ENCODE measurements at places on chromosomes 2 and 18.

- no peak for DNase-seq
Measured at GRCh38 chr2:162475661-162476060, 131.7 kb downstream of the GCA start.

- no peak for DNase-seq
Measured at GRCh38 chr2:69499966-69500365, 62.7 kb upstream of the NFU1 start.

GRCh38 chr2:150624001-150624401 lies 136.5 kb upstream of the RND3 start:
- DNase-seq = no peak

DNA sequence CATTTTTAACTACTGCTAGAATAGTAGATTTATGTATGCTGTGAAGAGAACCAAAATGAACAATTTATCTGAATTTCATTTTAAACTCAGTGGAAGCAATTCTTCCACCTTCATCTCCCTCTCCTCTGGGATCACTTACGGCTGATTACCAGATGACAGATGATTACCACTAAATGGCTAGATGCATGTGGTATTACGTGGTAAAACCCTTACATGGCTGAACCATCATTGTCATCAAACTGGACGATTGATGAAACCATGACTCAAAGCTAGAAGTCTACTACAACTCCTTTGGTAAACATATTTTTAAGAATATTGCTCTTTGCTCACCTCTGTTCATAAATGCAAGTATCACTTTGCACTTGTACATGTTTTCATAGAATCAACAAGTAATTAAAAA lies 48.5 kb upstream of the DOCK10 start:
- DNase-seq = no peak

DNA sequence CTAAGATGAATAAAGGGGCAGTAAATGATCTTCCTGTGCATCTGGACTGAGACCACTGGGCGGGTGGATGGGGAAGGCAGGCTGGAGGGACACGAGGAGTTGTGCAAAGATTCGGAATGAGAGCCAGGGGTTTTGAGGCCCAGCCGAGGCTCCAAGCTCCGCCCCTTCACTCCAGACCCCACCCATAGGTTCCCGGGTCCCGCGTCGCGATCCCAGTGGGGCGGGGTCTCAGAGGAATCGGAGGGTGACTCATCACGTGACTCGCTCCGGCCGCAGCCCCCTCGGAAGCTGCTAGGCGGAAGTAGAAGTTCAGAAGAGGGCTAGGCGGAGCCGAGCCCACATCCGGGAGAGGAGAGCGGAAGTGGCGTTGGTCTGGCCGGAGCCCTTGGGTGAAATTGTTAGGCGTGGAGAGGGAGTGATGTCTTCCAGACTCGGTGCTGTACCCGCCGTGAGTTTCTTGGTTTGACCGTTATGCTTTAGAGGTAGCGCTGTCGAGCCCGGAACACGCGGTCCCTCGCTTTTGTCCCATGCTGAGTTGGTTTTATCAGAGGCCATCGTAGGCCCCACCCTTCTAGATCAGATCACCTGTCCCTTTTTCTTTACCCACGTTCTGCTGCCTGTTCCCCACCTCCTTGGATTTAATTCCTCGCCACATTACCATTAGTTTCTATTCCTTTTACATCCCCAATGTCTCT lies at the start of gene ZNF512:
Gene ZNF512, plus strand, starts transcription at position 348 of the 695 bp plus-strand sequence. Its CDS starts 71 bp downstream, at position 419.
- DNase-seq = peak; percentile 57

DNA sequence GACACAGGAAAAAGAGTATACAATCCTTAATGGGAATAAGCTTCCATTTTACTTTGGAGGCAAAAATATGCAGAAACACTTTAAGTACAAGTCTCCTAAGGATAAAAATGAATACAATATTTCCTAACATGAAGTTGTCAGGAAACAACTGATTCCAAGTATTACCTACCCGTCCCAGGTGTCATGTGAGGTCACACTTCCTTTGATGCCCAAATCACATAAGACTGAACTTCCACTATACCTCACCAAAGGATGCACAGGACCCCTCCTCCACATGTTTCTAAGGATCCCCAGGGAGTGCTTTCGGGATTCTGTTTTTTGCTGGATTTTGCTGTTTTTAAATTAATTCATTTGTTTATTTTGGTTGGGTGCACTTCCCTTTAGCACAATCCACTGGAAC lies 438.5 kb upstream of the TCF4 start:
- DNase-seq = no peak

DNA sequence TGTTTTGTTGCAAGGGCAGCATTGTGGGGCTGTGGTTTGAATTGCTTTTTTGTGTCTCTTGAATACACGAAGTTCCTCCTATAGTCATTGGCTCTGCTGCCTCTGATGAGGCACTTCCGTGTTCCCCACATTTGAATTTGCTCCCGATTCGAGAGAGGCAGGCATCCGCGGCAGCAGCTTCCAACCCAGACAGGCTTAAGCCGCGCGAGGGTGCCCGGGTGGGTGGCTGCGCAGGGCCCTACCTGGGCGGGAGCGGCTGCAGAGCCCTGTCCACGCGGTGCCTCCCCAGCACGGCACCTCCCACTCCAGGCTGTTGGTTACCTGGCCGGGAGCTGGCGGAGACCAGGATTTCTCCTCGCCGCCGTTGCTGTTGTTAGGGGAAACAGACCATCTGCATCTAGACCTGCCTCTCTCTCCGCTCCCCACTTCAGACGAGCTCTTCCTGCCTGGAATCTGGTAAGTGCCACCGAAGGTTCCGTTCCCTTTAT lies 151.3 kb downstream of the NEDD4L start:
- no peak for DNase-seq

Measured in KG1 (cell line).